ENCODE measurements at places on chromosomes 5 and 9. TPM values are rescaled to one million over a fixed set of nuclear protein-coding genes. Genes with fewer than 3 reads are reported as not detected.

Gene MLANA
- total RNA-seq: not detected

Gene OMD
- total RNA-seq: not detected

Gene DIRAS2
- total RNA-seq: not detected

Gene ENTPD8
- total RNA-seq: 0.76 TPM

- DNase-seq: no peak
Measured at GRCh38 chr5:35819668-35820067, 37.0 kb upstream of the IL7R start.

DNA sequence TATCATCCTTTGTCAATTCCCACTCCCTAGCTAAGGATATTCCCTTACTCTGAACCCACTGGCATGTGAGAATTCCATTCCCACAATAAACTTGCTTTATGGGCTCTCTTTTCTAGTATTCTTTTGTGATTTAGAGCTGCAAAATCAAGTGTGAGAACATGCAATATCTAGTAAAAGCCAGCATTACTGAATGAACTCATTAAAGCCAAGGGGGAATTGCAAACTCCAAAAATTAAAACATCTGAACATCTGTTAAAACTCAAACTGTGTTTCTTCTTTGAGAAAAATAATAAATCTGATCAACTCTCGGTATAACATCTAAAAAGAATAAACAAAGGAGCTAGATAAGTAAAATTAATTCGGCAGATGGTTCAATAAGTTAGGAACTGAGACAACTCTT lies 53.1 kb upstream of the MPDZ start:
- DNase-seq: no peak

- no peak for DNase-seq
Measured at GRCh38 chr9:95055334-95055850, 262.1 kb downstream of the FANCC start.

Gene OTP
- total RNA-seq: not detected

DNA sequence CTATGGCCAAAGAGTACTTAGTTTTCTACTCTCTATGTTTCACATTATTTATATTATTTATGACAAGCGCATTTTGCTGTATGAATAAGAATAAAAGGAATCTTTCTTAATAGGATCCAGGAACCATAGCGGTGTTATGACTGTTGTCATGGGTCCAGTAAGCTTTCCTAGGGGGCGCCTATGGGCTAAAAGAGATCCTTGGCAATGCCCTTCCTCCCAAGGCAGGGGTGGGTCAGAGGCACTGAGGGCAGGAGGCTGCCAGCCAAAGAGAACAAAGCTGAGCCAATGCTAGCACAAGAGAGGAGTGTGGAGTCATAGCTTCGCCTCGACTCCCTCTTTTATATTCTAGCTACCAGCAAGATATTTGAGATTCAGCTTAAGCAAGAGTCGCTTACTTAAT lies 98.4 kb upstream of the GNAQ start:
- peak; percentile 71 for DNase-seq

DNA sequence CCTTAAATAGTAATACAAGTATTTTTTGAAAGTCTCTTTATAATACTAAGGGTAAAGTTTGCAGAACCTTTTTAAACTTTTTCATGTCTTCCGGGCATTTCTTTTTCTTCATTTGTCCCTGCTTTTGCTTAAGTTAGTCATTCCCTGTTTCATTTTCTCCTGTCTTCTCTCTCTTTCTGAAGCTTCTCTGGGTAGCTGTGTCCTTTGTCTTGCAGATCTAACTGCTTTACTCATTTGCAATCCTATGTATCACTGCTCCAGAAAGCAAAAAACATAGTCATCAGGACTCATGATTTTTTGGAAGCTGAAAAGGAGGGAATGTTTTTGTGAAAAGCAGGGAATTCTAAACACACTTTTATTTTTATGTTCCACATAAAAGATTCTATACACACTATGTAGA lies 301.7 kb downstream of the MRPS30 start:
- DNase-seq: no peak

DNA sequence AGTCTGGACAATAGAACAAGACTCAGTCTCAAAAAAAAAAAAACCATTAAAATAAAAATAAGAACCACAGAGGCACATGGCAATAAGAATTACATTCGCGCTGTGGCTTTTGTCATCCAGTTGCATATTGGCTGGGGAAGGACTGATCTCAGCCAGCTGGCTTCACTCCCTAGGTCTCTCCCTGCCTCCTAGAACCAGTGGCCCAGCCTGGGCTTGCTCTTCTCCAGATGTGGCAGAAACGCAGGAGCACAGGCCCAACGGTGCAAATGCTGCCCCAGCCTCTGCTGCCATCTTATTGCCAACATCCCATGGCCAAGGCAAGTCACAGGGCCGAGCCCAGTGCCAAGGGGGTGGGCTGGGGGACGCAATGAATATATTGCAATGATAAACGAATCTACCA lies 37.0 kb downstream of the NKX2-5 start:
- DNase-seq: no peak

Gene ANKS6
- total RNA-seq: 43.7 TPM

GRCh38 chr5:31888564-31888963 lies 249.6 kb downstream of the PDZD2 start:
- no peak for DNase-seq

DNA sequence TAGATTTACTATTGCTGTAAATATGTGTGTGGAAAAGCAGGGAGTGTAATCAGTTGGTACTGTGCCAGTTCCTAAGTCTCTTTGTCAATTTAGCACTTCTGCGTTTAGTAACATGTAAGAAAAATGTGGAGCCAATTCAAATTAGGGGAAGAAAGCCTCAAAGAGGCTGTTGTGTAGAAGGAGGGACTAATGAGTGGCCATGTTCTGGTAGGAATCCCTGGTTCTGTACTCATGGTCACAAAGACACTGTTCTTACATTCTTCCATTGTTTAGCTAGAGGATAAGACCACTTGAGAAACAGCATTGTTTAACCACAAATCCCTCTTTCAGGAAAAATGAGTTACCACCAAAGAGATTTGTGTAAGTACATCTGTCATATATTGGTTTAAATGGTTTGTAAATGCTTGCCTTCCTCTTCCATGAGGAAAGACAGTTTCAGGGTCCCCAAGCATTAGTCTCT lies 14.9 kb downstream of the ARHGEF28 start:
- DNase-seq: no peak

GRCh38 chr5:168946363-168946762 lies 354.6 kb downstream of the SLIT3 start:
- no peak for DNase-seq

GRCh38 chr5:160158087-160158486 lies 38.8 kb upstream of the PWWP2A start:
- no peak for DNase-seq

- DNase-seq: no peak
Measured at GRCh38 chr5:16592255-16592654, 24.5 kb downstream of the RETREG1 start.

- DNase-seq: no peak
Measured at GRCh38 chr5:132466433-132467286, 23.9 kb downstream of the IRF1 start.

Measured in HT-29 (cell line).